ENCODE measurements at places on chromosomes 7 and 10.

GRCh38 chr10:43254199-43254730 is 12.6 kb downstream of the RASGEF1A start:
- no peak for DNase-seq

- DNase-seq, result no peak
Observed at GRCh38 chr7:128699196-128699712, 27.2 kb downstream of the GARIN1A start.

DNA sequence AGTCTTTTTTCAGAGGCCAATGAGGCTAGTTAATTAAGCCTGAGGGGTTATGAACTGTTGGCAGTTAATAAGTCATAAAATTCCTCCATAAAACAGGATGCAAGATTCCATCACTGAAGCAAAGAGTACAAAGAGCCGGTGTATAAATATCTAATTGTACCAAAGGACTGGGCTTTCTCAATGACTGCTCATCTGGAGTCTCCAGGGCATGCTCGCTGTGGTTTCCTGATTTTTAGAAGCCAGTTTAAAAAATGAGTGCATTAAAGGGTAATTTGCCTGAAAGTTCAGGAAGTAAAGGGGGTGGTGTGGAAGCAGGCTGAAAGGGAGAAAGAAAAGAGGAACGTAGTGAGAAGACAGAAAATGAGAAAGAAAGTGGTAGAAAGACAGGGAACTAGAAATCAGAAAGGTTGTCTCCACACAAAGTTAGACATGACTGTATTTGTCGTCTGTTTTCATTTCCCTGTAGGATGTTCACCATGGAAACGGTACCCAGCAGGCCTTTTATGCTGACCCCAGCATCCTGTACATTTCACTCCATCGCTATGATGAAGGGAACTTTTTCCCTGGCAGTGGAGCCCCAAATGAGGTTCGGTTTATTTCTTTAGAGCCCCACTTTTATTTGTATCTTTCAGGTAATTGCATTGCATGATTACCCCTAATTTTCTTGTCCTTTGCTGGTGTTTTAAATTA is 282.3 kb downstream of the TWIST1 start:
- no peak for DNase-seq

- no peak for DNase-seq
Observed at GRCh38 chr7:25288556-25289307, 60.4 kb upstream of the NPVF start.

GRCh38 chr10:3010816-3011460 is 56.4 kb upstream of the PFKP start:
- DNase-seq, result no peak

- DNase-seq, result no peak
Observed at GRCh38 chr7:64892116-64892515, 11.0 kb upstream of the ZNF273 start.

GRCh38 chr7:24133691-24134090 is 150.3 kb upstream of the NPY start:
- no peak for DNase-seq

DNA sequence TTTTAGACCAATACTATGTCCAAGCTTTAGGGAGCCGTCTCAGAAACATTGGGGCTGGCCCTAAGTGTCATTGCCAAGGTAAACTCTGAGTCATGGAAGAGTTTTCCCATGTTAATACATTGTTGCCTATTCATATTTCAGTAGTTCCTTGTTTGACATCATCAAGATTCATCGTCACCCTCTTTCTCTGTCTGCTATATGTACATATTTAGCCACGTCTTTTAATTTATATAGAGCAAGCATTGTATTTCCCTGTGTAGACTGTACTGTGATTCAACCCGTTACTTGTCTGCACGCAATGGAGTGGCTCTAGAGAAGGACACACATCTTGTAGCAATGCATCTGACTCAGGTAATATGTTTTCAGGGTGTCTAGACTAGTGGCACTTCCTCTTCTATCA is 217.9 kb upstream of the TPK1 start:
- no peak for DNase-seq

GRCh38 chr10:31708474-31708873 is 220.2 kb downstream of the ARHGAP12 start:
- DNase-seq, result no peak

GRCh38 chr7:8177109-8177933 is 84.6 kb downstream of the ICA1 start:
- no peak for DNase-seq
